Ureter (tissue), 1 donor: ENCODE measurements at places on chromosomes 6 and 20.
A peak's percentile ranks its signal among the peaks of the same experiment; 100 is the strongest.

DNA sequence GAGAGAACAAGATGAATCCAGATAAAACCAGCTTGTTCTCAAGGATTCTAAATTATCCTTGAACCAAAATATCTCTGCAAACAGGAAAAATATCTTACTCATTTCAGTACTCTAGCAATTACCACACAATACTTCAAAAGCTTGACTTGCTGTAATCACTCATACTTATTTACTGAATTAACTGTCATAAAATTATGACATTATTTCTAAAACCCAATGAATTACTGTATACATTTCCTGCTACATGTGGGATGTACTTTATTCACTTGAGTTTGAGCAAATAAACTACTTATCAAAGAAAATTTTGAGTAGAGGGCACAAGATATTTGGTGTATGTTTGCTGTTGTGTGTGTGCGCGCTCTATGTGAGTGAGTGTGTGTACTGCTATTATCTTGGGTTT lies 9.7 kb downstream of the EIF2S2 start:
- DNase-seq: no peak

- no peak for DNase-seq
These were observed 107.3 kb downstream of the TFAP2B start for GRCh38 chr6:50925981-50926380.

DNA sequence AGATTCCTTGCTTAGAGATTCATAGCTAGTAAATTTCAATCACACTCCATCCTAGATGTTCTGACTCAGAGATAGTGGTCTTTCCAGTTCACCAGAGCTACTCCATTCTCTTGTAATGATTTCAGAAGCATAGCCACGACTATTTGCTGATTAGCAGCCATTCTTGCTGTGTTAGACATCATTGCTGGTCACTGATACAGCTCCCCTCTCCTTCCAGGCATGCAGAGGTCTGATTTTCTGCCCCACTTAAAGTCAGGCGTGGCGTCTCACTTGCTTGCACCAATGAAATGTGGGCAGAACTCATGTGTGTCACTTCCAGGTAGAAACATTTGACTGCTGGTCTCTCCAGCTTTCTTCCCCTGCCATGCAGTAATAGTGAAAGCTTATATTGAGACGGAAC lies 168.9 kb upstream of the JARID2 start:
- no peak for DNase-seq

DNA sequence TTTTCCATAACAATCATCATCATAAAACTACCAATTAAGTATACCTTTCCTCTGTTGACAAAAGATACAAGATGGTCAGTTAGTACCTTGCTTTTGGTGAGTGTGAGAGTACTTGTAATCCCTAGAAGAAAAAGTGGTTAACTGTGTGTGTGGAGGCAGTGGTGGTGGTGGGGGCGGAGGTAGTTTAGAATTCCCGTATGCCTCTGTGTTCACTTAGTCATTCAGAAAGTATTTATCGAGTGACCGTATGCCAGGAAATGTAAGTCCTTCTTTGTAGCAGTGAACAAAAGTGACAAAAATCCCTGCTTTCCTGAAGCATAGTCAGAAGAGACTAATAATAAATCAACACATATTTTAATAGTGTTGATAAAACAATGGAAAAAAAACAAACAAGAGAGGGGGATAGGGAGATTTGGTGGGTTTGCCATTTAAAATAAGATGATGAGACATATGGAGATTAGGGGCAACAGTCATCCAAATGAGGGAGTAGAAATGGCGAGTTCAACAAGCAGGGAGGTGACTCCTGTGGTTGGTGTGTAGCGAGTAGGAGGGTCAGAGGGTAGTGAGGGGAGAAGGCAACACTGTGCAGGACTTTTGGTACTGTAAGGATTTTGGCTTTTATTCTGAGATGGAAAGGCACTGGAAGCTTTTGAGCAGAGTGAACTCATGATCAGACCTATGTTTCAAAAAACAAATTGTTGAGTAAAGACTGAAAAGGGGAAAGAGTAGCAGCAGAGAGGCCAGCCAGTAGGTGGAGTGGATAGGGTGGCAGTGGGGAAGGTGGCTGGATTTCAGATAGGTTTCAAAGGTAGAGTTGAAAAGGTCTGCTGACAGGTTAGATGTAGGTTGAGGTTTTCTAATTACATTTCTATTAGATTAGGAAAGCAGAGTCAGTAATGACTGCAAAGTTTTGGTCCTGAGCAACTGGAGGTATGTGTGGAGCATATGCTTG lies 40.3 kb upstream of the SIM1 start:
- no peak for DNase-seq

- no peak for DNase-seq
These were observed 8.6 kb downstream of the MAP3K5 start for GRCh38 chr6:136783495-136784270.

DNA sequence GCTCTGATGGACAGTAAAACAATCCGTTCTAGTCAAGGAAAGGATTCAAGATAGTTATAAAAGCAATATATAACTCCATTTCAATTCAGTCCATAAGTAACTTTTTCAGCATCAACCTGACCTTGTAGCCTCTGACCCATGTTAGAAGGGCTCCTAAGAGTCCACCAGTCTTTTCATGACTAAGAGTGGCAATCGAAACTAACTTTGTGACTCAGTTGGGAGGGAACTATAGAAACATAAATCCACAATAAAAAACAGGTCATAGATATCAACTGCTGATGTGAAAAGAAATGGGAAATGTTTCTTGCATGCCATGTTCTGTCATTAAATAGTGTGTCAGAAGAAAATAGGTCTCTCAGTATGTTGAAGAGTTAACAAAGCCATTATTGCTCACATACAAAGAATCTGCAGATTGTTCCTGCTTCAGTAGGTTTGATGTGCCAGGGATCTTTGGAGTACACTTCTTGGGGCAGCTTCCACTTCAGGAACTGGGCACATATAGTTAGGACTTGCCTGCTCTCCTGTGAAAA lies 16.2 kb upstream of the RBL1 start:
- DNase-seq: no peak

DNA sequence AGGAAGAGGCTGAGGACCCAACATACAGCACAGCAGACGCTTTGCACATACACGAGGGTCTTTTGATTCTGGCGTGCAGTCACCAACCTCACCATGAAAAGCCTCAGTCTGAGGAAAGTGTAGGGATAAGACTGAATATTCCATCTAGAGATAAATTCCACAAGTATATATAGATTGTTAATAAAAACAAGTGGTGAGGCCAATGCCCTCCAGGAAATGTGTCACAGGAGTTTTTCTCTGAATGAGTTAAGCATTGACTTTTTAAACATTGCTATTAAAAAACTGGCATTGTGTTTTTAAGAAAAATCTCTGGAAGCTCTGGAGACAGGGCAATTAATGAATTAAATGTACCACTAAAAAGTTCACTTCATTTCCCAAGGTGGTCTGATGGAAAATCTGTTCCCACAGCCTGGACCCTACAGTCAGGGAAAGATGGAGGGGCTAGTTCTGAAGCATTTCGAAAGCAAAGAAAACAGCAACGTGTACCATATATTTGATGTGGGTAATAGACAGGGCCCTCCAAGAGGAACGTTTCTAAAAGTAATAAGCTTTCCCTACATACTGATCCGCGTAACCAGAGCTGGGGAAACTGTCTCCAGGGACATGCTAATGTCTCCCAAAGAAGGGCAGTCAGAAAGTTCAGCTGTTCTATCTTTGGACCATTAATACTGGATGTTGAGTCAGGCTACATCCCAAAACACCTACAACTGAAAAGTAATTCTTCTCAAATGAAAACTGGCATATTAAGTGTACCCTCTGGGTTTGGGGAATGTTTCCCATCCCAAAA lies 301.1 kb downstream of the FOXC1 start:
- DNase-seq: no peak

DNA sequence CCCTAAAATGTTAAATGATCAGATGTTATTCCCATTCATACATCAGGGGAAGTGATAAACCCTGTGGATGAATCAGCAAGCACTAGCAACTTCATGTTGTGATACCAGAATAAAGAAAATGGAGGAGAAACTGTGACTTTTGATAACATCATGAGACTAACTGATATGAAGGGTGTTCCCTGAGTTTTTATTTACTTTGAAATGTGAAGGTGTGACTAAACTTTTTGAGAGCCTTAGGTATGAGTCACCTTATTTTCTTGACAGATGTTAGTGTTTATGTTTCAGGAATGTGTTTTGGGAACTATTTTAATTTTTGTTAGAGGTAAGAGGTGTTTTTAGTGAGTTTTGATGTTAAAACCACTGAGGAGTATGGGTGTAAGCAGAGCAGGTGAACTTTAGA lies 4.4 kb downstream of the PARD6B start:
- DNase-seq: no peak

DNA sequence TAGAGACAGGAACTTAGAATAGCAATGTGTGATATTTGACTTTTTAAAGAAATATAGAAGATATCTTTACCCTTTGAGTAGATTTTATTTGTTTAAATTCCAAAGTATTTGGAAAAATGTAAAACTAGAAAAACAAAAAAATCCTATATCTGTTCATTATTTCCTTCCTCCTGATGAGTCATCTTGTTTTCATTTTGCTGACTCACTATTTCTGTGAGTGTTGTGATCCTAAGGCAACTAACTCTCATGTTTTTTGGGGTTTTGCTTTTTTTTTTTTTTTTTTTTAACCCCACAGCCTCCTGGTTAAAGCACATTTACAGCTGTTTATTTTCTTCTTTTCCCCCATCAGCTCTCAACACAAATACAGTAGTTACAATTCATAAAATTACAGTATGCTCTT lies 37.8 kb upstream of the THEMIS start:
- DNase-seq: no peak

GRCh38 chr6:17490724-17491123 lies 97.3 kb downstream of the CAP2 start:
- no peak for DNase-seq

DNA sequence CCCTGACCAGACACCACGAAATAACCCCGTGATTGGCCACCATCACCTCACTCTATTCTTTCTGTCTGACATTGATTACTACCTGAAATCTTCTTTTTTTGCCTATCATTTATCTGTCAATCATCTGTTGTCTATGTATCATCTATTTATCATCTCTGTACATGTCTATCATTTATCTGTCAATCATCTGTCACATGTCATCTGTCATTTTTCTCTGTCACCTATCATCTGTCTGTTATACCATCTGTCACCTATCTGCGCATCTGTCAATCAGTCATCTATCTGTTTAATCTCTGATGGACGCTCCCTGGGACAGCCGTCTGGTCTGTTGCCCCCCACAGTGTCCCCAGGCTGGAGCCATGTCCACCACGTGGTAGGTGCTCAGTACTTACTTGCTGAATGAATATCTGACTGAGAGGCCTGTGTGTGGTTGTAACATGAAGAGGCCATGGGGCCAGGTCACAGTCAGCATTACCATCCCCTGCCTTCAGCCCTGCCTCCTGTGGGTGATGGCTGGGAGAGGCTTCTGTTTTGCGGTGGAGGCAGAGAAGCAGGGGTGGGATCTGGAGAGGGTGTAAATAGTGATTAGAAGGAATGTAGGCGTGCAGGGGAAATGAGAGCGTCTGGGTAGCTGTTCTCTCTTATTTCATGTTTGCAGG lies 302.7 kb downstream of the QKI start:
- no peak for DNase-seq

DNA sequence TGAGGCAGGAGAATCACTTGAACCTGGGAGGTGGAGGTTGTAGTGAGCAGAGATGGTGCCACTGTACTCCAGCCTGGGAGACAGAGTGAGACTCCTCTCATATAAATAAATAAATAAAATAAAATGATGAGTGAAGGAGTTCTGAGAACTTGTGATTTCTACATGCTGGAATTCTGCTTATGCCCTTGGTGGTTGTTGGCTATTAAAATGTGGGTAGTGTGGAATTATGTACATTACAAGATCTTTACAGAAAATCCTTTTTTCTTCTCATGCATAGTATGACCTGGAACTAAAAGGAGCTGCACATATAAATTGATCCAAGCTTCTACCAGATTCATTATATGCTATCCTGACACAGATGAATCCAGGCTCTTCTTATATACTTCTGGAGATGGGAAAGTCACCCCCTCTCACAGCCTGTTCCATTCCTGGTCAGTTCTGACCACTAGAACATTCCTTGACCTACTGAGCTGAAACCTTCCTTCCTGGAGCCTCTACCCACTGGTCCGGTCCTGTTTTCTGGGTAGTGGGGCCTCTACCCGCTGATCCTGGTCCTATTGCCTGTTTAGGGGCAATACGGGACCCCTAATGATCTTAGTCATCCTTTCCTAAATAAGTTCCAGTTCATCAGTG lies 37.7 kb upstream of the TAF8 start:
- DNase-seq: no peak

- DNase-seq: peak; percentile 74
These were observed 348 bp upstream of the AFDN start for GRCh38 chr6:167826230-167826895.

DNA sequence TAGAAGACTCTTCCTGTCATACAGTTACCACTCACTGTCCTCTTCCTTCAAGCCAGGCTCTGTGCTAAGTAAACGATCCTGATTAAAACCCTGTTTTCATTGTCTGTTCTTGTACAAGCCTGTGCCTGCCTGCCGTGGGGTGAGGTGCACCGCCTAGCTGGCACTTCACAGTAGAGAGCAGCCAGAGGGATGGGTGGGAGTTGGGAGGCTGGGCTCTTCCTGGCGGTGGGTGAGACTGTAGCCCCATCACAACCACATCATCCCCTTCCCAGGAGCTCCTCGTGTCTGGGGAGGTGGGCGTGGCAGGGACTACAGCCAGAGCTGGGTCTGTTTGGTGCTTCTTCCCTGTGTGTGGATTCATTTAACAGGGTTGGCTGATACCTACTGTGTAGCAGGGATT lies 382.0 kb downstream of the TAF4 start:
- DNase-seq: no peak

GRCh38 chr6:21341910-21342309 lies 251.6 kb upstream of the SOX4 start:
- no peak for DNase-seq

DNA sequence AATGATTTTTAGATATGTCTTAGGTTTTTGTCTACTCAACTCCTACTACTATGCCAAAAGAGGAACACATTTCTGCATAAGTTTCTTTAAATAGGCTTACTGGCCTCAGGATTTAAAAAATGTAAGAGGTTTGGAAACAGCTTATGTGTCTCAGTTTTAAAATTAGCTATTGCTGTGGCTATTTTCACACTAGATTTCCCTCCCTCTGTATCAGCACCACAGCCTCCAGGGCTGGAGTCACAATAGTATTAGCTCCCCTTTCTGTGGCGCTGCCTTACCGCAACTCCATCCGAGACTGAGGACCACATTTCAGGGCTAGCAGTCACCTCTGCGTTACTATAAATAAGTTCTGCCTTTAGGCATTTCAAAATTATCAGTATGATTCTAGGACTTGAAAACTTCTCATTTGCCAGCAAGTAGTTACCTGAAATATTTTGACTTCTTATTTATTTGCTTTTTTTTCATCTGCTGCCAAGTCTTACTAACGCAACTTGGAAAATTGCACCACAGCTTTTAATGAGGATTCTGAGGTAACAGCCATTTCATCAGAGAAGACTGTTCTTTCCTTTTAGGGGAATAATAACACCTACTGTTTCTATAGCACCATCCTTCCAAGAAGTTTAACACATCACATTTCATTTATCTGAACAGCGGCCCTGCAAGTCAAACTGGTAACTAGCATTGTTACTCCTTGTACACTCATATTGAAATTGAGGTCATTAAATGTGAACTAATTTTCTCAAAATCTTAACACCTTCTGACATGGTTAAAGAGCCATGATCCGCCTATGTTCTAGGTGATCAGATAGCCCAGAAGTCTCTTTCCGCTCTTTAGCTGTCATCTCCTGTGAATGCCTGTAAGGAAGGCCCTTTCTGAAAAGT lies 105.9 kb downstream of the GJA10 start:
- no peak for DNase-seq

- peak; percentile 79 for DNase-seq
These were observed 22.3 kb upstream of the RPP40 start for GRCh38 chr6:5025911-5026819.

- peak; percentile 87 for DNase-seq
These were observed at the start of gene SERPINB6 for GRCh38 chr6:2971420-2972218. Gene SERPINB6, minus strand, starts transcription at chr6:2971567. Its CDS starts 12,235 bp downstream, at chr6:2959332.

- no peak for DNase-seq
These were observed 106.6 kb downstream of the VEGFA start for GRCh38 chr6:43876602-43877001.
